ENCODE measurements at places on chromosomes 6 and 20.

GRCh38 chr20:6566821-6567220, 200.7 kb upstream of the BMP2 start:
- DNase-seq, result no peak

- no peak for DNase-seq
Measured at GRCh38 chr20:21272279-21272678, 30.9 kb upstream of the XRN2 start.

GRCh38 chr6:47357827-47358226, 48.1 kb upstream of the TNFRSF21 start:
- DNase-seq, result no peak

- DNase-seq, result no peak
Measured at GRCh38 chr6:169171951-169172350, 81.7 kb downstream of the THBS2 start.

DNA sequence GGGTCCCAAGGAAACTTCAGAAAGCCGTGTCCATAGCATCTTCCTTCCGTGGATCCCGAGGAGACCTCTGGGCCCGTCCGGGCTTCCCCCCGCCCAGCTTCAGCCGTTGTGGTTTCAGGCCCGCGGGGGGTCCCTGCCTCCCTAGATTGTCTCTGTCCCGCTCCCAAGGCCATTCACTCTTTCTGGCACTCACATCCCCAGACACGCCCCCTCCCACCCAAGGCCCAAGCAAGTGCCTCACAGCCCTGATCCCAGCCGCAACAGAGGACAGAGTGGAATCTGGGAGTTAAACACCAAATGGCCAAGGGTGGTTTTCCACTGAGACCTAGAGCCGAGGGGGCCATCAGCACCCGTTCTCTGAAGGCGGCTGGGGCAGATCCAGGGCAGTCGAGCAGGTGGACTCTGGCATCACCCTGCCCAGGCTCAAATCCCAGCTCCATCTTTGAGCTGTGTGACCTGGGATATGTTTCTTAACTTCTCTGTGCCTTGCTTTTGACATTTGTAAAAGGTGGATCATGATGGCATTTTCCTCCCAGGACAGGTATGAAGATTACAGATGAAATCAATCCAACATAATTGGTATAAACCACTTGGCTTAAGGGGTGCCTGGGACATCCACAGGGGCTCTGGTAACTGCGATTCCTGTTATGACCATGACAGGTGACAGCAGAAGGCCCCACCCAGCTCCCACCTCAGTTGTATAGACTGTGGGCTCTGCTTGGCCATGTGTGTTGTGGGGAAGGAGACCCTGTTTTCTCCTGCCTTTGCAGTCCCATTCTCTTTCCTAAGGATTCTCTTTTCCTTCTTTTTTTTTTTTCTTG, 48.1 kb downstream of the CTCFL start:
- DNase-seq, result no peak

DNA sequence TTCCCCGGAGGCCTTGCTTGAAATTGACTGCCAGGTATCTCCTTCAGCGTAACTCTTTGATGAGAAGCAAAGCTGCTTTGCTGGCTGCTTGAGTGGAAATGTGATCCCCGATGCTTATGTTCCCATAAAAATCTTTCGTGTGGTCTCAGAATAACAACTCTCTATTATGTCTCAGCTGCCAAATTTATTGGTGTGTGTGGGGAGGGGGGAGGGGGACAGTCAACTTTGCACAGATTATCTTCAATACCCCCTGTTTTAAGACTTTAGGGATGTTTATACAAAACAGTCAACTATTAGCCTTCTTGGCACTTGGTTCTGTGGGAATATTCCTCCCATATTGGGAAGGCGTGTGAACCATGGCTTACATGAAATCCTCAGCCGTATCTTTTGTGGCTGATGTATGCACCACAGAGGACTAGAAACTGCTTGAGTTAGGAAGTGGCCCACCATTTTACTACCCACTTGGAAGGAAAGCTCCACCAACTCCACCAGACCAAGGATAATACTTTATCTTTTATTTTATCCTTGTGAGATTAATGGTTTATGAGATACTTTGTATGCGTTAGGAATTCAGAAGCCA, 101.5 kb upstream of the SLC24A3 start:
- no peak for DNase-seq

DNA sequence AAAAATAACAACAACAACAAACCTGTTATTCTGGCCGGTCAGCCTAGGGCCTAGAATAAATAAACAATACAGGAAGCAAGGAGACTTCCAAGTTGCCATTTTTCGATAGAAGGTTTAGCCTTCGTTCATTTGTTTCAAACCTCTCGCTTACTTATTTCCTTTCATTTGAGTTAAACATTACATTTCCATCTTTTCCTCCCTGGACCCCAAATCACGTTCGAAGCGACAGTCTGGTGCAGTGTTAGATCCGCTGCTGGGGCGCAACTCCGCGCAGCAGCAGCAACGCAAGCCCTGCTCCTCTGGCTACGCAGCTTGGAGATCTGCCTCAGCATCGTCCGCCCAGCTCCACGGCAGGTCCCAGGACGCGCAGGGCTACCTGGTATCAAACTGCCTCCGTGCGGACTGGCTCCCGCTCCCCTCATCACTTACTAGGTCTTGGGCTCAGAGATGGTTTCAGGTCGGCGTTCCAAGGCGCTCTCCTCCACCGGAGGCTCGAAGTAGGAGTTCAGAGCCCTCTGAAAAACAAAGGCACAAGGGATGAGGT, 530 bp downstream of the TDP2 start:
- no peak for DNase-seq

All from NCI-H1436 treated with DMSO at 0.1 percent for 48 hours (cell line).